Progenitor cell of endocrine pancreas (in vitro differentiated cells): ENCODE measurements at places on chromosomes 3 and 15. TPM values are rescaled to one million over a fixed set of nuclear protein-coding genes. Genes with fewer than 3 reads are reported as not detected.

- DNase-seq = no peak
Observed at GRCh38 chr3:59775761-59776325, 726.0 kb upstream of the CFAP20DC start.

DNA sequence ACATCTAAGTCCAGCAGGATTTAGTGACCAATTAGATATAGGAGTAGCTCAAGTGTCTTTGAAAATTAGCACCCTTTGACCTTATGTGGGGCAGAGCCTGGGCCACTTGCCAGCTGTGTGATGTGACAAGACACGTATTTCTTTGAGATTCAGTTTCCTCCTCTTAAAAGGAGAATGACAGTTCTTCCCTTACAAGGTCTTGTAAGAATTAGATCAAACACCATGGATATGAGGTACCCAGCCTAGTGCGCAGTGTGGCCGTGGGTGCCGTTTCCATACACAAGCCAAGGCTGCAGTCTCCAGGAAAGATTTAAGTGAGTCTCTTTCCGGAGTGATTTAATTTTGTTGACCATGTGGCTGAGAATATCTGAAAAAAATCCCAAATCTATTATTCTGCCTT is 46.3 kb downstream of the ARHGAP31 start:
- no peak for DNase-seq

DNA sequence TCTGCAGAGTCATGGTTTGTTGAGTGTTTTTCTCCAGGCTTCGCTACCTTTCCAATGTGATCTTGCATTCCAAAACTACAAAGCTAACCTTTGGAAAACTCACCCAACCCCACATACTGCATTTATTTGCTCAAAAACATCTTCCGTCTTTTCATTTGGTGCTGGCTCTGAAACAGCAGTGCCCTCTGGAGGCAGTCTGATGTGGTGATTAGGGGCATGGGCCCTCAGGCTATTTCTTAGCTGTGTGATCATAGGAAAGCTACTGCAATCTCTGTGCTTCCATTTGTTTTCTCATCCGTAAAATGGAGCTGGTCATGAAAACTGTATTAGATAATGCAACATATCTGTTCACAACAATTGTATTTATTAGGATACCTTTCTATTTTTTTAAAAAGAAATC is 47.0 kb downstream of the MTHFS start:
- no peak for DNase-seq

The GOLGA8F gene
- total RNA-seq = not detected in 2 replicates

GRCh38 chr3:47685037-47685436 is 96.7 kb downstream of the SMARCC1 start:
- DNase-seq = no peak

The ADGRG7 gene
- total RNA-seq = 1.3 and 1.4 TPM in 2 replicates

DNA sequence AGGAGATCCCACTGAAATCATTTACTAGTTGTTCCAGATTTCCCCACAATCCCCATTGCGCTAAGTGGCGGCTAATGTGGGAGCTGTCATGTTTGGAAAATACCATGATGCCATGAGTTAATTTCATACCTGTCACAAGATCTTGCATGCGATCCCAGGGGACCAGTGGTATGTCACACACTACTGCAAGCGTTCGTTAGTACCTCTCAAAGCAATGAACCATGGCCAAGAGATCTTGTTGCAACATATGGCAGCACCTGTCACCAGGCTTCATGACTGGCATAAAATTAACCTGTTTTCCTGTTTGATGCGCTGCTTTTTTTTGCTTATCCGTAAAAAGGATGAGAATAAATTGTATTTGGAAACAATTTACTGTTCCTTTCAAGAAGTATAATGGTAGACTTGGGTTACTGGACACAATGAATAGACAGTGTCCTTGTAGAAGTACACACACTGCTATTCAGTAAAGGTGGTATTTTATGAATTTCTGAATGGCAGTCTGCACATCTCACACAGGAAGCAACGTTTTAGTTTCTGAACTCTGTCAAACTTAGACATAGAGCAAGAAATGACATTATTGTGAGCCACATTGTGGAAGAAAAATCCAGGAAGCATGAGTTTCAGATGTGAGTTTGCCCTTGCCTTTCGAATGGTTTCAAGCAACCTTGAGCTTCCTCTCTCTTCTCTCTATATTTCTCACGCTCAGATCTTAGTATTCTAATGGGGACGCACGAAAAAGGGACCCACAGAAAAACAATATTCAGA is 81.9 kb downstream of the CHL1 start:
- DNase-seq = no peak

GRCh38 chr15:90479656-90480055 is 50.1 kb upstream of the CRTC3 start:
- no peak for DNase-seq

GRCh38 chr3:180631317-180631716 is 29.4 kb downstream of the TTC14 start:
- DNase-seq = no peak

The SHC4 gene
- total RNA-seq = 0.36 and 0.47 TPM in 2 replicates

DNA sequence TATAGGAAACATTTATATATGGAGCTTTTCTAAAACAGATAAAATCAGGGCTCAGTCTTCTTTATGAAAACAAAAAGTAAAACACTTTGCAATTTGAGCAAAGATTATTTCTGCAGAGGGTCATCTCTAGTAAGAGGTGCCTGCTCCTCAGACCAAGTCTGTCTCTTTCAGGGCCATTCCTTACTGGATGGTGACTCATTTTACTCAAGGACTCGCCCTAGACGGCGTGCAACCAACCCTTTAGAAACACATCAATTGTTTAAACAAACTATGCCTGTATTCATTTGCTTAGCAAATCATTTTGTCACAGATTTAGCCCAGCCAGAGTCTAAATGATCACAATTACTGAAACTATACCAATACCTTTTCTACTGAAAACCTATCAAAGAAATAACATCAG is 242.8 kb upstream of the ICE2 start:
- no peak for DNase-seq

The PLA2G4E gene
- total RNA-seq = 0.09 TPM in 1 of 2 replicates, not detected in the other

The ZNF860 gene
- total RNA-seq = 2.1 and 2.2 TPM in 2 replicates

DNA sequence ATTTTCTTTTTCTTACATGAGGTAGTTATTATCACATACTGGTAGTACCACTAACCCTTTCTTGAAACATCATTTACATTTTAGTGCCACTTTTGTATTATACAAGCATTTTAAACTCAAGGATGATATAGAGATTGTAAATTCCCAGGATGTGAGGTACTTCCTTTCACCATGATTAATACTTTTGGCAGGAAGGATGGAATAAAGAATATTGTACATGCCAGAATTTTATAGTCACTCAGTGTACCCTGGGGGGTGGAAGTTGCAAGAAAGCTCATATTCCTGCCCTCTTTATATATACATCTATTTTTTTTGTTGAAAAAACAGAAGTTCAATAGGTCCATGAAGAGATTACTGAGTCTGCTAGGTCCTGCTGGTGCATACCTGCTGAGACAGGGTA is 141.0 kb upstream of the PLSCR5 start:
- DNase-seq = no peak

DNA sequence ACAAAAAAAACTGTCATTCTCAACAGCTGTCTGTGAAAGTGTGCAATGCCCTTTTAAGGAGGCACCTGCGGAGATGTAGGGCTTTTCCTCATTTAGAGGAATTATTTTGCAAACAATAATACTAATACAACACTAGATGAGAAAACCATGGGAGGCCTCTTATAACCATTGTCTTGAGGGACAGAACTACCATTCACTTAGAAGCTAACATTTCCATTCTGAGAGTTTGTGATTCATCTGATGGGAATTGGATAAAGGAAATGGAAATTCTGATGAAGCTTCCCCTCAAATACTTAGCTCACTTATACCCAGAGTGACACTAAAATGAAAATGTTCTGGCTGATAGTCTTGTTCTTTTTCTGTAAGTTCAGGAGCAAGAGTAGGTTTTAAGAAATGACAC is 147.7 kb downstream of the CADPS start:
- no peak for DNase-seq

GRCh38 chr15:89670971-89671560 is 8.1 kb downstream of the PLIN1 start:
- DNase-seq = no peak

The MED12L gene
- total RNA-seq = 8.9 and 10.8 TPM in 2 replicates

The GPR62 gene
- total RNA-seq = 0.12 TPM in 1 of 2 replicates, not detected in the other

GRCh38 chr3:189625572-189625971 is 5.6 kb upstream of the TP63 start:
- DNase-seq = no peak

DNA sequence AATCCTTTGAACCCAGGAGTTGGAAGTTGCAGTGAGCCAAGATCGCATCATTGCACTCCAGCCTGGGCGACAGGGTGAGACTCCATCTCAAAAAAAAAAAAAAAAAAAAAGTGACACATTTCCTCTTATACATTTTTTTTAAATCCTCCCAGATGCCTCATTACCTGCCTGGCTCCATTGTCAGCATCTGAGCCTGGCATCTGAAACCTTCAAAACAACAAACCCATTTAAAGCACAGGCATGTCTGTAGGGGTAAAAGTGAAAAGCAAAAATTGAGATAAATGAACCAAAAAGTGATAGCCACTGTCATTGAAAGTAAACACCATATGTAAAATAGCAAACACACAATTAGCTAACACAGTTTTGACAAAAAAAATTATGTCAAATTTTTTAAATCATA is 38.6 kb downstream of the OSBPL10 start:
- no peak for DNase-seq

DNA sequence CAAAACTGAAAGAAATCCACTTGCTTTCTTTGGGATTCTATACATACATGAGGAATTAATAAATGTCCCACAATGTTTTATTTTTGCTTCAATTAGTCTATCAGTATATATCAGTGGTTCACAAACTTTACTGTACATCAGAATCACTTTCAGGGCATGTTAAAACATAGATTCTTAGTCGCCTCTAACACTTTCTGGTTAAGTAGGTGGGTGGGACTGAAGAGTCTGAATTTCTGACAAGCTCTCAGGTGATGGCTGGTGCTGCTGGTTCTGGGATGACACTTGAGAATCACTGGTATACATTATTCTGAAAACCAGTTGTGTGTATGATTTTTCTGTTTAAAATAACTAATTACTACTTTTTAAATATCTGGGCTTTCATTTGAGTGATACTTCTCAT is 393.3 kb downstream of the TBC1D5 start:
- no peak for DNase-seq

GRCh38 chr3:160225176-160226025 is at the start of gene C3orf80:
C3orf80 (plus strand) TSS chr3:160225422; CDS start chr3:160225636, 214 bp downstream.
- peak; percentile 45 for DNase-seq

DNA sequence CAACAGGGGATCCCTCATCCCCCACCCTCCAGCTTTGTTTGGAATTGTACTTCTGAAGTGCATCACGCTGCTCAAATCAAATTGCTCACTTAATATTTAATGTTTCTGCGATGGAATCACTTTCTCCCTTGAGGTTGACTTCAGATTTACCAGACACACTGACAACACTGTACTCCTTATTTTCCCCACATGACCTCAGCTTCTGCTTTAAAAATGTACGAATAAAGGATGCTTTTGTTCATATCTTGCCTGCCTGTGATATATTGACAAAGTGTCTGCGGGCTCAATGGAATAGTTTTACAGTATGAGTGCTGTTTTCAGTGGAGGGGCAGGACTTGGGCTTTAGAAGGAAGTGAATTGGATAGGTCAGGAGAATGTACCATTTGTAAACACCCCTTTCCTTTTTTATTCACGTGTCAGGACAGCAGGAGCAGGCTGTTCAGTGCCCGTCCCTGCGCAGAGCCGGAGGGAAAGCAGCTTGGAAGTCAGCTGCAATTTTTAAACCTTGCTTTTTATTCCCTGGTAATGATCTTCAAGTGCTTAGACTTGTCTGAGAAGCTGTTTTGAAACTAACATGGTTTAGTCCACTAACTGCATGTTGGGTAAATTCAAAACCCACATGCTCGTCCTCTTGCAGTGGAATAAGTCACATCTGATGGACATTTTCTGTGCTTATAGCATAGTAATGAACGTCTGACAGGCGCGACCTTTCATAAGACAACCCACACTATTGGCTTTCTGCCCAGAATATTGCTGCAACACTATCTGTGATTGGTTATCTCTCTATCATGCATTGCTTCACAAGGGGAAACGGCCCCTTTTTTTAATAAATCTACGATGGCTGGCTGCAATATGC is 29.9 kb downstream of the MBNL1 start:
- no peak for DNase-seq

DNA sequence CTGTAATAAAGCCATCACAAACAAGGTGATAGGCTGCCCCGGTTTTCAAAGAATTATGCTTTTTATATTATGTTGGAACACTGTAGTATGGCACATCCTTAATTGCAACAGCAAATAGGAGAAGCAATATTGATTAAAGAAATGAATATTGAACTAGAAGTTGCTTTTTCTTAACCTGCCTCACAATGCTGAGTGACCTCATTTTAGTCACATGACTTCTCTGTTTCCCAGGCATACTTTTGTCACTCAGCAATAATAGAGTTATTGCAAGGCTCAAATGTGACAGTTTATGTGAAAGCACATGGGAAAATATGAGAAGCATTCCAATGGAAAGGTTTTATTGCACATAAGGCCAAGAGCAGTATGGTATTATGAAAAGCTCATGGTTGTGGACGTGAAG is 400.7 kb downstream of the FGF12 start:
- no peak for DNase-seq

The CELF6 gene
- 1.2 and 1.4 TPM in 2 replicates for total RNA-seq

DNA sequence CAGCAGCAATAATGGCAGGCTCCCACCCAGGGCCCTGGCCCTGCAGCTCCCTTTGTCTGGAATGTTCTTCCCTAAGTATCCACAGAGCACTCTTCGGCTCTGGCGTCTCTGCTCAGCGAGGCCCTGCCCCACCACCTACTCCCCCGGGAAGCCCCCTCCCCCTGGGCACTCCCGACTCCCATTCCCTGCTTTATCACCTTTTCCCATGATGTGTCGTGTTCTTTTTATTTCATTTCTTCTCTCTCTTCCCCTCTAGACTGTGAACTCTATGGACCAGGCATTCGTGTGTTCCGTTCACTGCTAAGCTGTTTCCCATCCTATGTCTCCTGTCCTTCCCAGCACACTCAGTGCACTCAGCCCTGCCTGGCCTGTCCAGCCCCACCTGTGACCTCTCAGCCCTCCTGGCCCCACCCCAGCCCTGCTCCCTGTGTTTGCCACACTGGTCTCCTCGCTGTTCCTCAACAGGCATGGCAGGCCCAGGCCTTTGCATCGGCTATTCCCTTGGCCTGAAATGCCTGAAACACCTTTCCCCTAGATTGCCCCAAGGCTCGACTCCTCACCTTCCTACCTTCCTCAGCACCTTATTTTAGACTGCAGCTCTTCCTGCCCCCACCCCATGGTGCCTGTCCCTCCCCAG is 107.4 kb downstream of the TPRA1 start:
- DNase-seq = peak; percentile 3

GRCh38 chr3:152043620-152044019 is 170.2 kb downstream of the SUCNR1 start:
- DNase-seq = no peak

GRCh38 chr3:189512821-189513220 is 118.4 kb upstream of the TP63 start:
- DNase-seq = no peak

DNA sequence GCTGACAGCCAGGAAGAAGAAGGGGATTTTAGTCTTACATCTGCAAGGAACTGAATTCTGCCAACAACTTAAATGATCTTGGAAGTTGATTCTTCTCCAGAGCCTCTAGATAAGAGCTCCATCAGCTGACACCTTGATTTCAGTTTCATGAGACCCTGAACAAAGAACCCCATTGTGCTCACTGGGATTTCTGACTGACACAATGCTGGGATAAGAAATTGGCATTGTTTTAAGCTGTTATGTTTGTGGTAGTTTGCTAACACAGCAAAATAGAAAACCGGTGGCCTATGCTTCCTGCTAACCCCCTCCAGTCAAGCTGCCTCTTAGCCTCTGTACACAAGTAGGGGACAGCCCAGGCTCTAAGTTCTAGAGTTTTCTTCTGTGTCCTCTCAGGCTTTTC is 36.2 kb downstream of the MASP1 start:
- no peak for DNase-seq

GRCh38 chr3:37956723-37957538 is 33.7 kb upstream of the VILL start:
- DNase-seq = no peak

- no peak for DNase-seq
Observed at GRCh38 chr15:95113041-95113440, 881.7 kb downstream of the MCTP2 start.
